KBM-7 (cell line): ENCODE measurements at places on chromosomes 2 and 18.

DNA sequence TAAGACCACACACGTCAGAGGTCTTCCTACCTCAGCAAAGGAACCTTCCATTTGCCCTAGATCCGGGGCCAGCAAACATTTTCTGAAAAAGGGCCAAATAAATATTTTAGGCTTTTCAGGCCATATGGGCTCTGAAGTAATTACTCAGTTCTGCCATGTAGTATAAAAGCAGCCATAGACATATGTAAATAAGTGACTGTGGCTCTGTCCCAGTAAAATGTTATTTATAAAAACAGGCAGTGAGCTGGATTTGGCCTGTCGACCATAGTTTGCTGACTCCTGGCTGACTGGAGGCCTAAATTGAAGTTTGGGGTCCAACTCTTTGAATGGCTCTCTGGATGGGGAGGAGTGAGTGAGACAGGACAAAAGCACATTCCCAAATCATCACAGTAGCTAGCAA, 49.5 kb downstream of the ABCB11 start:
- no peak for DNase-seq

DNA sequence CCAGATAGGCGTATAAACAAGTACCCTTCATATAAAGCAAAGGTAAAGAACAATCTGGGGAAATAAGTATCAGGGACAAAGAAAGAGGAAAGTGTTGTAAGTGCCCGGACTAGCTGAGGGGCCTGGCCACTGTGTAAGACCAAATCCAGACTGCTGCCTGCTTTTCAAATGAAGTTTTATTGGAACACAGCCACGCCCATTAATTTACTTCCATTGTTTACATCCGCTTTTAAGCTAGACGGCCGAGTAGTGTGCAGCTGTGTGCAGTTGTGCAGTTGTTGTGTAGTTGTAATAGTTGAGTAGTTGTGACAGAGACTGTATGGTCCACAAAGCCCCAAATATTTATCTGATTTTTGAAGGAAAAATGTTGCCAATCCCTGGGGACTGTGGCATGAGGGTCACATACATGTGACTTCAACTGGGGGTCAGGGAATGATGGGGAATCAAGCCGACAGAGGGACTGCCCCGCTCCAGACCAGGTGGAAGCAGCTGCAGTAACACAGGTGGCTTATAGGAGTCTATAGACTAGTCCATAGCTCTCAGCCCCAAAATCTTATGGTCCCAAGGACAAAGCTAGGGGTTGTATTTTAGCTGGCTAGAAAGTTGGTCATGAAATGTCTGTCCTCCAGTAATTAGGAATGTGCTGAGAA, 30.0 kb downstream of the FHL2 start:
- DNase-seq, result no peak

DNA sequence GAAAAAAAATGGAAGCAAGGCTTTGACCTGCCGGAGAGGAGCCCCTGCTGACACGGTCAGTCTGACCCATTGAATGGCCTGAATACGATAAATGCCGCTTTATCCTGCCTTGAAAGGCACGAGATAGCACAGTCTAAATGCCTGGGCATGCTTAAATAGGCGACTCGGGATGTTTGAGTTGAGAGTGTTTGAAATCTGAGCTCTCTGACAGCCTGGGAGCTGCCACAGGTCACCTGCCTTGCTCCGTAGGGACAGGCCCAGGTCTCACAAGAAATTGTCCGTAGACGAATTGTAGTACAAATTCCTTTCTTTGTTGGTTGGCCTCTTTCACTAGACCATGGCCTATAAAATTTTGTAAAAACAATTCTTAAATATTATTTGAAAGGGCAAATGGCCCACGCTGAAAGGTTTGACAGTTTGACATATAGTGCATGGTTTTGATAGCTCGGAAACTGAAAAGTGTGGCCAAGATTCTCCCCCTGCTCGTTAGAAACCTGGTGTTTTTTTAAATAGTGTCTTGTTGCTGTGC, 72.8 kb downstream of the MEIS1 start:
- no peak for DNase-seq

GRCh38 chr2:67974559-67975430, 88.0 kb downstream of the C1D start:
- peak; percentile 16 for DNase-seq

GRCh38 chr18:74241426-74241825, 50.3 kb downstream of the CYB5A start:
- DNase-seq, result no peak

DNA sequence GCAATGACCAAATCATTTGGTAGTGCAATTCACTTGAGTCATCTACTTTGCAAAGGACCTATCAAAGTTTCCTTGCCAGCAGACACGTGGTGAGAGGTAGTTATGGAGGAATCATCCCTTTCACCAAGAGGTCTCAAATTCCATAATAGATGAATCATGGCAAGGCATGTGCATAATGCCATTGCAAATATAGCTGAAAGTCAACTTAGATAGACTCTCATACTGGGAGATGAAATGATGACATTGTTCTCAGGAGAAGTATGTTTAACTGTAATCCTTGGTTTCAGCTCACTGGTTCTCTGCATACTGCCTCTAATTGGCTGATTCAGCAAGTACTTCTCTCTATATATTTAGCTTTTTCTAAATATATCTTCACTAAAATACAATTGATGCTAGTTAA, 57.2 kb downstream of the CALCRL start:
- no peak for DNase-seq

DNA sequence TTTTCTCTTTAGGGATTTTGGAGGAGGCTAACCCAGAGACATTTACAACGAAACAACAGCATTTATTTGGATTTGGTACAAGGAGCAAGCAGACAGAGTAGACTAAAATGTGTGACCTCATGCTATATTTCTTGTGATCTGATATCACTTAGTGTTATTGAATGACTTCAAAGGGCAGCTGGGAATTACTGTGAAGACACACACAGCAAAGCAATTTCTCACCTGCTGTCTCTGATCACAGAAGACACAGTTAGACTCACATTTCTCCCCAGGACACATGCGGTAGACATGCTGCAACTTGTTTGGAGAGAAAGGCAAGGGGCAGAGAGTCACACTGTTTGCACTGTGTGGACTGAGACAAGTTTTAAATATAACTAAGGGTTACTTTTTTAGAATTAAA, 67.5 kb downstream of the LTBP1 start:
- DNase-seq, result no peak

- no peak for DNase-seq
Observed at GRCh38 chr2:57552885-57553284, 493.7 kb upstream of the VRK2 start.

- peak; percentile 96 for DNase-seq
Observed at GRCh38 chr18:3525870-3526420, 76.0 kb downstream of the TGIF1 start.

GRCh38 chr18:37619964-37620363, 54.4 kb upstream of the CELF4 start:
- no peak for DNase-seq

- peak; percentile 73 for DNase-seq
Observed at GRCh38 chr2:54574107-54574859, 118.2 kb downstream of the SPTBN1 start.

DNA sequence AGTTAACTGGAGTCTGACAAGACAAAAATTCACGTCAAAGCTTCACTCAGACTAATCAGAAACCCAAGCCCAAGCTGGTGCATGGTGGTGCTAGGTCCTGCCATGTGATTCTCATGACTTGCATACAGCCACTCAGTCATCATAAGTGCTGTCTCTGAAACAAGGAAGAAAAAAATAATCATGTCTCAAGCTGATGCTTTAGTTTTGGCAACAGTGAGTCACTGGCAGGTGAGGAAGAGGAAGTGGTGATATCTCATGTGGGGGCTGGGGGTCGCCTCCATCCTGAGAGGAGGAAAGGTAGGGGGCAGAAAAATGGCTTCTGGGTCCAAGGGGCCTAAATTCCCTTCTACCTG, 136.3 kb downstream of the TMEM163 start:
- peak; percentile 7 for DNase-seq

DNA sequence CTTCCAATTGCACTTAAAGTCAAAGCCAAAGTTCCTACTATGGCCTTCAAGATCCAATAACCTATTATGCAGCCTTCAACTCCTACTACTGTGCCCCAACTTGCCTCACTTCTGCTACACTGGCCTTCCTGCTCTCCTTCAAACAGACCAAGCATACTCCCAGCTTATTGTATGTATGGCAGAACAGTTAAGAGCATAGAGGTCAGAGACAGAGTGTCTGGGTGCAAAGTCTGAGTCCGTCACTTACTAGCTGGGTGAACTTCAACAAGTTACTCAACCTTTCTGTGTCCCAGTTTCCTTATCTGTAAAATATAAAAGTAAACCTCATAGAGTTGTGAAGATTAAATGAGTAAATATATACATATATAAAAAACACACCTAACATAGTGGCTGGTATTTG, 37.2 kb downstream of the YES1 start:
- no peak for DNase-seq

DNA sequence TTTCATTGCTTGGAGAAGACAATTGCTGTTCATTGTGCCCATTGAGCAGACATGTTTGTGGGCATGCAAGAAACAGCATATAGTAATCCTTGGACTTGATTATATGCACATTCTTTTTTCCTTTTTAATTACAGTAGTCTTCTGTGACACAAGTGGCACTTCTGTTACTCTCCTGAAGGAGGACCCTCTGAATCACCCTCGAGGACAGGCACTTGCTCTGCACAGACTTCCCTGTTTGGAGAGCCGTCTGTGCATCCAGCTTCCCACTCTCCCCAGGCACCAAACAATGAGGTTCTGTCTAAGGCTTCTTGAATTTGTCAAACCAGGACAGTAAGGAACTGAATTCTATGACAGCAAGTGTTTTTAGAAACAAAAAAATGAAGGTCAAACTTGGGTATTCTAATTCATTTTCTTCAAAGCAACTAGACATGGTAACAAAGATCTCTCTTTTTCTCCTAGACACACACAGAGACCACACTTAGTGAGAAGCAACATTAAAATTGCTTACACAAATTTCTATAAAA, 844.6 kb upstream of the ID2 start:
- DNase-seq, result peak; percentile 20

GRCh38 chr2:46878886-46879285, 36.7 kb downstream of the MCFD2 start:
- DNase-seq, result no peak

- no peak for DNase-seq
Observed at GRCh38 chr2:168852481-168852880, 37.7 kb downstream of the SPC25 start.

- DNase-seq, result peak; percentile 72
Observed at GRCh38 chr2:235270956-235271355, 222.9 kb upstream of the AGAP1 start.

- DNase-seq, result no peak
Observed at GRCh38 chr2:86274265-86274917, 63.0 kb downstream of the REEP1 start.
